Activated B cell treated with CpG ODN at 0.5 μM for 24 hours (primary cell): ENCODE measurements at places on chromosomes 5 and 9.

GRCh38 chr5:107263387-107264018 lies 407.2 kb downstream of the EFNA5 start:
- DNase-seq = no peak

DNA sequence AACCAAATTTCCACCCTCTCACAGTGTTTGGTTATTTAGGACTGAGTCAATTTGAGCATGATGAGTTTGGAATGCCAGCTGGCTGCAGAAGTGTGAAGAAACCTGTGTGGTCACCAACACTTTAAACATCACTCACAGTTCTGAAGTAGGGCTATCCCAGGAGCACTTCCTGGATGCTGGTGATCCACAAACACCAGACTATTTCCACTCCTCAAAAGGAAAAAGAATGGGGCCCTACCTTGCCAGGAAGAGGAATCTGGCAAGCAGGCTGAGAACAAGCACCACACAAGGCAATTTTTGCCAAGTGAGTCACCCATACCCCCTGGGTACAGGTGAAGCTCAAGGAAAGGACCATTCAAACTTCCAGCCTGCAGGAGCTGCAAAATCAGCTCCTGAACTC lies 294.2 kb upstream of the PTGER4 start:
- no peak for DNase-seq

DNA sequence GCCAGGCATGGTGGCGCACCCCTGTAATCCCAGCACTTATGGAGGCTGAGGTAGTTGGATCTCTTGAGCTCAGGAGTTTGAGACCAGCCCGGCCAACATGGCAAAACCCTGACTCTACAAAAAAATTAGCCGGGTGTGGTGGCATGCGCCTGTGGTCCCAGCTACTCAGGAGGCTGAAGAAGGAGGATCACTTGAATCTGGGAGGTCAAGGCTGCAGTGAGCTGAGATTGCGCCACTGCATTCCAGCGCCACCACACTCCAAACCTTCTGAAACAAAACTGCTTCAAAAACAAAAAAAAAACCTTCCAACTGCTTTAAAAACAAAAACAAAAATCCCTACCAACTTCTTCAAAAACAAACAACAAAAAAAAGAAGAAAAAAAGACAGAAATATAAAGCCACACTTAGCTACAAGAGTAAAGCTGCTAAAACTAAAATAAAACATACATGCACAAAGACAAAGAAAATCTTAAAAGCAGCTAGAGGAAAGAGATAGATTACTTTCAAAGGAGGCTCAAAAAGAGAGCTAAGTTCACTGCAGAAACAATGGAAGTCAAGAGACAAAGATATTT lies 11.4 kb downstream of the DCAF10 start:
- DNase-seq = no peak

GRCh38 chr5:31181376-31181987 lies 12.0 kb upstream of the CDH6 start:
- no peak for DNase-seq

- DNase-seq = no peak
Observed at GRCh38 chr5:33685873-33686755, 205.7 kb downstream of the ADAMTS12 start.

GRCh38 chr9:19682397-19682796 lies 106.4 kb downstream of the SLC24A2 start:
- no peak for DNase-seq

DNA sequence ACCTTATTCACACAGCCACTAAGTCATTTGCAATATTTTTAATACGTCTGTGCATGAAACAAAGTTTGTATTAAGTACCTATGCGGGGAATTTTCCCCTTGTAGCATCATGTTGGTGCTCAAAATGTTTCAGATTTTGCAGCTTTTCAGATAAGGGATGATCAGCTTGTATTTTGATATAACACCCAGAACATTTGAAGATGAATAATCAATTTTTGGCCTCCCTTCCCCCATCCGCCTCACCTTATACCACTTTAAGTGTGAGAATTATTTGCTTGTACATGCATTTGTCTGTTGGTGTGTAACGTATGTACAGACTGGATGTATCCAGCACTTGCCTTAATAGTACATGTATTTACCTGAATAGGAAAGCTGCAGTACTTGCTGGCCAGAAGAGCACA lies 1.7 kb downstream of the JAK2 start:
- DNase-seq = no peak

- no peak for DNase-seq
Observed at GRCh38 chr9:134484479-134484878, 157.1 kb upstream of the COL5A1 start.

- DNase-seq = no peak
Observed at GRCh38 chr9:128703616-128704355, 1.5 kb downstream of the PKN3 start.

DNA sequence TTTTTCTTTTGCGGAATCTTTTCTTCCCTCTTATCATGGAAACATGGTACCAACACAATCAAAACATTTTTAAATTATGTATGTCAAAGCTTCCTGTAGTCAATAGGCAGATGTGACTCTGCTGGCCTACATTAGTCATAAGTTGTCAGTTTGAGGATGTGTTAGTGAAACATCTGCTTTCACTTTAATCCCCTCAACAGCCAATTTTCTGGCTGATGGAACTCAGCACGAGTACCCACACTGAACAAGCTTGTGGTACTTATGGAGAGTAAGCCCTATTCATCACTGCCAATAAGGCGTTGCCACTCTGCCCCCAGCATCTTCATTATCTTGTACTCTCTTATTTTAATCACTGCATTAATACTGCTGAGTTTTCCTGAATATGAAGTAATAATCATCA lies 1034.4 kb downstream of the CDH9 start:
- DNase-seq = no peak

- DNase-seq = no peak
Observed at GRCh38 chr9:36762958-36763357, 190.3 kb downstream of the MELK start.

DNA sequence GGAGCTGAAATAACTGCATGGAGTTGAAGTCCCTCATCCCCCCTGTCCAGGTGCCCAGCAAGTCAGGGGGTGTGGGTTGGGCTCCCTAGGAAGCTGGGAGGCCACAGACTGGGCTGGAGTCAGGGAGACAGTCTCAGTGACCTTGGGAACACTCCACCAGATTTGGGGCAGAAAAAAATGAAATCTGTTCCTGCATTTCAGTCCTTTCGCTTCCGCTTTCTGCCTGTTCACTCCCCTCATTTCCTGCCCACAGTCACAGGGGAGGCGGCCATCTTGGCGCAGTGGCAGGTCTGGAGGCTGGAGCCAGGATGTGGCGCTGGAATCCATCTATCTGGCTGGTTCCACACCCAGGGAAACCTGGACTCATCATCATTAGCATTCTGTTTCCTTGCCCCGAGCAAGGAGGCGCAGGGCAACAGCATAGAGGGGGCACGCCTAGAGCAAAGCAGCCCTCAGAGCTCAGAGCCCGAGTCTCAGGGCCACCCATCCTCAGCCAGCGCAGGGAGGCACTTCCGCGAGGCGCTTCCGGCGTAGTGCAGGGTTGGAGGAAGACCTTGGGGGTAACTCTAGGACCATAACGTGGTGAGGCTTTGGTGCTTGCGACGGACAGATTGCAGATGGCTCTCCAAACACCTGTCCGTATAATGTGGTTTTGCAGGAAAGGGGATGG lies 86.2 kb upstream of the HSPA9 start:
- DNase-seq = no peak

GRCh38 chr5:38899936-38900335 lies 54.1 kb downstream of the OSMR start:
- DNase-seq = no peak

- no peak for DNase-seq
Observed at GRCh38 chr9:117768750-117769395, 64.7 kb downstream of the TLR4 start.

DNA sequence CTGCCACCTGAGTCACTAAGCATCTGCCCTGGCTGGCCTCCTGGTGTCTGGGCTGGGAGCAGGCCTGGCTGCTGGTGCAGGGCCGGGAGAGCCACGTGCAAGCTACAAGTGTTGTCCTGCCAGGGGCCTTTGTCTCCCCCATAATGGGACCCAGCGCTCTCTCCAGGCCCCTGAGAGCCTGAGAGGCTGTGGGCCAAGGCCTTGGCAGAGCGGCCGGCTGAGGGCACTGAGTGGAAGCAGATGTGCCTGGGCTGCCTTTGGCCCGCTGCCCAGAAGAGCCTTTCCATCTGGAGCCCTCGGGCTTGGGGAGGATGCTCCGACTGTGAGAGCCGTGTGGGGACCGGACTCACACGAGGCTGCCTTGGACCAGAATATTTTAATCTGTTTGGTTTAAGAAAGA lies 185.5 kb downstream of the RGS3 start:
- DNase-seq = no peak

DNA sequence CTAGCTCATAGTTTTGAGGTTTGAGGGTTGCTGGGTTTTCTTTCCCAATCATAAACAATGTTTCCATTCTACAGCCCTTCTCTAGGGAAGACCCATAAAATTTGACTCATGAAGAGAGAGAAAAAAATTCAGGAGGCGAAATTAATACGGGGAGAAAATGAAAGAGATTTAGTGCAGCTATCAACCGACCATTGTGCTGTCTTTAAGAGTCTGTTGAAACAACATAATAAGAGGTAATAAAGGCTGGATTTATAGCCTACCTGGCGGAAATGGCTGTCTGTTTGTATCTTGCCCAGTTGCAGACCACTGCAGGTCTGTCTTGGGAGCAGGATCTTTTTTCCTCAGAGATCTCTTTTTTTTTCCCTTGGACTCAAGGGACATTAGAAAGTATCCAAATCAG lies 66.9 kb downstream of the TLR4 start:
- no peak for DNase-seq
